Fibroblast of skin of right quadriceps (primary cell): ENCODE measurements at places on chromosomes 16 and 17.
A peak's percentile ranks its signal among the peaks of the same experiment; 100 is the strongest.

GRCh38 chr16:23521037-23521743 lies 10.9 kb upstream of the GGA2 start:
- no peak for DNase-seq

GRCh38 chr16:70686376-70687101 lies 686 bp upstream of the MTSS2 start:
- no peak for DNase-seq

DNA sequence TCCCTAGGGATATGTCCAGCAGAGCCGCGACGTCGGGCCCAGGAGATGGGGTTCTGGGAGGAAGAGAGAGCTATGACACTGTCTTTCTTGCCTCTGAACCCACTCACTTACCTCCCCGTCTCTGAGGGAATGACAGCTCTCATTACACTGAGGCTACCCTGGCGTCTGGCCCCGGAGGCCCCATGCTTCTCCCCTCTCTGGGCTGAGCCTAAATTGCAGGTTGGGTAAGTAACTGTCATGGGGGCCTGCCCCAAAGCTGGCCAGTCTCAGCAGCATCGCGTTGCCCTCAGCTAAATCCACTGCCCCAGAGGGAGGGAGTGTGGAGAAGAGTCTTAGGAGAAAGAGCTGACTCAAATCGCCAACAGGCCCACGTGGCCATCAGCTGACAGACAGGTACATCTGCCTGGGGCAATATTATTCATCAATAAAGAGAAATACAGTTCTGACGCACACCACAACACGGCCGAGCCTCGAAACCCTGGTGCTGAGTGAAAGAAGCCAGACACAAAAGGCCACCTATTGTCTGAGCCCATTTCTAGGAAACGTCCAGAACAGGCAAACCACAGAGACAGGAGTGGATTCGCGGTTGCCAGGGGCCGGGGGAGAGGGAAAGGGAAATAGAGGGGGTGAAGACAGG lies 156.4 kb downstream of the C16orf95 start:
- no peak for DNase-seq

GRCh38 chr16:88510091-88510994 lies 57.3 kb downstream of the ZFPM1 start:
- no peak for DNase-seq

- DNase-seq = no peak
Observed at GRCh38 chr16:88456356-88457292, 3.5 kb downstream of the ZFPM1 start.

- peak; percentile 54 for DNase-seq
Observed at GRCh38 chr16:381789-382717, at the start of gene PGAP6. PGAP6 (minus strand) TSS chr16:381978; CDS start chr16:381821, 157 bp downstream.

DNA sequence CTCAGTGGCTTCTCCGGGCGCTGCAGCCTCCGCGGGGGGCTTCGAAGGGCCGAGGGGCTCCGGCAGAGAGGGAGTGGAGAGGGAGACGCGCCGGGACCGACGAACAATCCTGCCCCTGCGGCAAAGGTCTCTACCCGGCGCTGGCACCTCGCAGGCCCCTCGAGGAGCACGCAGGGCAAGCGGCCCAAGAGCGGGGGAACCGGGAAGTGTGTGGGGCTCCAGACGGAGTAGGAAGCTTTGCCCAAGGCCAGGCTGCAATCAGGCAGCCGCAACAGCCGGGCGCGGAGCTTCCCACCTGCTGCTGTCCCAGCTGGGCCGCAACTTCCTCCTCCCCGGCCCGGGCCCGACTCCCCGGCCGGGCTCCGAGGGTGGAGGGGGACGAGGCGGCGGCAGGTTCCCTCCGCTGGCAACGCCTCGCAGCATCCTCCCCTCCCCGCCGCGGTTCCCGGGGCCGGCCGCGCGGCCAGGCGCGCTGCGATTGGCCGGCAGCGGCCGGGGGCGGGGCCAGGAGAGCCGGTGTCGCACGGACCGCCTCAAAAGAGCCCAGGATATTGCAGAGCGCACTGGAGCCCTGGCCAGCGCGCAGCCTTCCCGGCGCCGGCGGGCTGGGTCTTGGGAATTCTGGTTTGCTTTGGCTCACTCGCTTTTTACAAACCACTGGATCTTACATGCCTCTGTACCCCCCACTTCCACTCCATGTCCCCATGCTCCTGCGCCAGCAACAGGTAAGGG lies at the start of gene KCNJ2:
Gene KCNJ2 (plus strand): TSS at position 556 of the 732 bp plus-strand sequence. CDS start 5,508 bp downstream, outside the sequence.
- DNase-seq = peak; percentile 58

GRCh38 chr17:48054238-48055185 lies 6.4 kb downstream of the NFE2L1 start:
- peak; percentile 69 for DNase-seq

DNA sequence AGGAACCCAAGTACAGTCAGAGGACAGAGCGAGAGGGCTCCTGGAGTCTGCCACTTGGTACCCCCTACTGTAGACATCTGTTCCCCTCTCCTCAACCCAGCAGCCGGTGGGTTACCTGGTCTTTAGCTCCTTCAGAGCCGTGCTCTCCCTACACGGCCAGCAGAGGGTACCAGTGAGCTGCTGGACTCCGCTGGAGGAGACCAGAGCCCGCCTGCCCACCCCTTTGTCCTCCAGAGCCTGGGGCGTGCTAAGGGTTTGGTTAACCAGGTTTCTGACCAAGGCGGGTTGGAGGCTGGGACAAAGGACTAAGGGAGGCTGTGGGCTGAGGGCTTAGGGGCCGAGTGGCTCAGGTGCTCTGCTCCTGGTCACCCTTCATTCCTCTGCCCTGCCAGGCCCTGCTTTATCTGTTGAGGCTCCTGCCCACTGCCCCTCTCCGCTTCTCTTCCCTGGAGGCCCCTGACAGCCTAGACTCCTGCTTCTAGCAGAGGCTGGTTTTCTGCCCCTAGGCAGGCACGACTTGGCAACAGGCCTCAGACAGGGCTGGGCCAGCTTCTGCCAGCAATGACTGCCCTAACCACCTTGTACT lies 2.7 kb upstream of the HSD11B2 start:
- peak; percentile 43 for DNase-seq

GRCh38 chr17:81454473-81454872 lies 58.1 kb downstream of the ACTG1 start:
- DNase-seq = no peak

GRCh38 chr17:33294994-33295393 lies 1.9 kb upstream of the ASIC2 start:
- no peak for DNase-seq

GRCh38 chr16:724188-725040 lies 1.8 kb downstream of the CCDC78 start:
- no peak for DNase-seq

- DNase-seq = no peak
Observed at GRCh38 chr17:79595471-79595870, 15.4 kb downstream of the RBFOX3 start.

DNA sequence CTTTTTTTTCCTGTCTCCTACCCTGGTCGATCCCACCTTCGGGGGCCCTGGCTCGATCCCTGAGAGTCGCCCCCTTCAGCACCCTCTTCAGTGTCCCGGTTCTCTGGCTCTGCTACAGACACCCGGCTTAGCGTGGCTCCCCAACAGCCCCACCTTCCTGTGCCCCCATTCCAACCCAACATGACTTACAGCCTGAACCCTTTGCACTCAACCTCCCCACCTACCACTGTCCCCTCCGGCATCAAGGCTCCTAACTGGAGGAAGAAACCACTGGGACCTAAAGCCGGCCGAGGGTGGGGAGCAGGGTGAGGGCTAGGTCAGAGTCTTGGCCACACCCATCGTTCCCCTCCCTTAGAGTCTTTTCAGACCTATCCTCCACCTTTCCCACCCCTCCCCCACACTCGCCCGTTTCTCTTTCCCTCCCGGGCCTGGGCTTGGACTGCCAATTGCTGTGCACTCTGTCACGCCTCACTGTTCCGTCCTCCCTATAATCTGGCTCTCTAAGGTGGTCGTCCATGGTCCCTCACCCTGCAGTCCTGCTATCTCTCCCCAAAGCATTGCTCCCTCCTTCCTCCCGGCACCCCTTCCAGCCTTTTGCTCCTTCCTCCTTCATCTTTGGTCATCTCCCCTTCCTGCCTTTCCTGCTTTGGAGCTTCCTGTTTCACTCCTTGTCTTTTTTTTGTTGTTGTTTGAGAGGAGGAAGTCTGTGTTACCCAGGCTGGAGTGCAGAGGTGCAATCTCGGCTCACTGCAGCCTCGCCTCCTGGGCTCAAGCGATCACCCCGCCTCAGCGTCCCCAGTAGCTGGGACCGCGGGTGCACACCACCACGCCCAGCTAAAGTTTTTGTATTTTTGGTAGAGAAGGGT lies 890 bp upstream of the CLDN7 start:
- no peak for DNase-seq

DNA sequence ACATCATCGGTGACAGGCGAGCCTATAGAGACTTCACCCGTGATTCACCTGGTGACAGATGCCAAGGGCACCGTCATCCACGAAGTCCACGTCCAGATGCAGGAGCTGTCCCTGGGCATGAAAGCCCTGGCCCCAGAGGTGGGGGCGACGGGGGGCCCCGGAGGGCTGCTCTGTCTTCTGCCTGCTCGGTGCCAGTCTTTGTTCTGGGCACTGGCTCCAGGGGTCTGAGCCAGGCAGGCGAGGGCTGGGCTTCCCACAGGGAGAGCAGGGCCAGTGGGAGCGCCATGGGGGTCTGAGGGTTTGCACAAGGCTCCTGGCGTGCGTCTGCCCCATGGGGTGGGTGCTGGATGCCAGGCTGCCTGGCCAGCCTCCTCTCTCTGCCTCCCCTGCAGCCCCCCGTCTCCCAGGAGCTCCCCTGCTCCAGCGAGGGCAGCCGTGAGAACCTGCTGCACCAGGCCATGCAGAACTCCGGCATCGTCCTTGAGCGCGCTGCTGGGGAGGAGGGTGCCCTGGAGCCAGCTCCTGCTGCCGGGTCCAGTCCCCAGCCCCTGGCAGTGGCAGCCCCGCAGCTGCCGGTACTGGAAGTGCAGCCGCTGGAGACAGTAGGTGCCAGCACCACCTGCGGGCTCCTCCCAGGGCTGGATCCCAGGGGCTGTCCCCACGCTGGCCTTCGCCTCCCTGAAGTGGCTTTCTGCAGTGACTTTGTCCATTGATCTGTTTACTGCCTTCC lies 3.0 kb upstream of the DNASE1L2 start:
- DNase-seq = no peak

DNA sequence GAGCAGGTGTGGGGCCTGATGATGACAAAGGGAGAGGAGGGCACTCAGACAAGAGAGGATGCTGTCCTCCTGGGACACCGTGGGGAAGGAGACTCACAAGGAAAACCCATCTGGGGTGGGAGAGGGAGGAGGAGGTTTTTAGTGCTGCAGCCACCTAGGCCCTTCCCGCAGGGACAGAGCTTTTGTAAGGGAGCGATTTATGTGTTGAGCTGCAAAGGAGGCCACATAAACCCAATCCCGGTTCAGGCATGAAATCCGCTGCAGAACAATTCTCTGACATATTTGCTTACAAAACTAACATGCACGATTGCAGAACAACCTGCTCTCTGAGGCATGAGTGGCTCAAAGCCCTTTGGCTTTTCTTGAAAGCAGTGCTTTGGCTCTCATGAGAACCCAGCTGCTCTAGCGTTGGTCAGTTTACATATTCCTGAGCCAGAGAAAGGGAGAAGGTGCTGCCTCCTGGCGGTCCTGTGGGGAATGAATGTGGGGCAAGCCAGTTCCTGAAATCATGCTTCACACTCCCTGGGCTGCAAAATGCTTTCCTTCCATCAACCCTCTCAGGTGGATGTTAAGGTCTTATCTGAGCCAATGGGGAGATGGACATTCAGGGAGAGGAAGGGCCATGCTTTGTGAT lies 122.4 kb upstream of the NLRP1 start:
- DNase-seq = peak; percentile 35

DNA sequence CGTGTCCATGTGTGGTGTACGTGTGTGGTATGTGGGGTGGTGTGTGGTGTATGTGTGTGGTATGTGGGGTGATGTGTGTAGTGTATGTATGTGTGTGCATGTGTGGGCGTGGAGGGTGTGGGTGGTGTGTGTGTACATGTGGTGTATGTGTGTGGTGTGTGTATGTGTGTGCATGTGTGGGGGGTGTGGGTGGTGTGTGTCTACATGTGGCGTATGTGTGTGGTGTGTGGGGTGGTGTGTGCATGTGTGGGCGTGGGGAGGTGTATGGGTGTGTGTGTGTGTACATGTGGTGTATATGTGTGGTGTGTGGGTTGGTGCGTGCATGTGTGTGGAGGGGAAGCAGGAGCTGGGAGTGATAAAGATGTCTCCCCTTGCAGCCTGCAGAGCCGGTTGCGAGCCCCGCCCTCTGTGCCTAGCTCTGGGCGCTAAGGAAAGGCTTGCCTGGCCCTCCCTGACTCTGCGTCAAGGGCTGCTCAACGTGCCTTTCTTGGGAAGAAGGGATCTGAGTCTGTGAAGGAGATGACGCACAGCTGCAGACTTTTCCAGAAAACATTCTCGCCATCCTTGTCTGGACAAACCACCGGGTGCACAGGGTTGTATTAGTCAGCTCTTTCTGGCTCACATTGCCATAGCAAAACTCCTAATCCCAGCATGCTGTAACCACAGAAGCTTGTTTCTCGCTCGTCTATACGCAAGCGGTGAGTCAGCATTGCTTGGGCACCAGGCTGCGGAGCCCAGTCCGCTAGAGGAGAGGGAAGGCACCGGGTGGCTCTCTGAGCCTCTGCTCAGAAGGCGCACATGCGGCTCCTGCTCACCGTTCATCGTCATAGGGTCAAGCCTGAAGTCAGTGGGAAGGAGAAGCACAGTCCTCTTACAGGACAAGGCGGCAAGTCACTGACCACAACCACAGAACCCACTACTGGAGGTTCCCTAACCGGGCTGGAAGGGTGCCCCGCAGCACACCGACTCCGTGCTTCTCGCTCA lies 2.0 kb upstream of the CD300H start:
- DNase-seq = peak; percentile 93

DNA sequence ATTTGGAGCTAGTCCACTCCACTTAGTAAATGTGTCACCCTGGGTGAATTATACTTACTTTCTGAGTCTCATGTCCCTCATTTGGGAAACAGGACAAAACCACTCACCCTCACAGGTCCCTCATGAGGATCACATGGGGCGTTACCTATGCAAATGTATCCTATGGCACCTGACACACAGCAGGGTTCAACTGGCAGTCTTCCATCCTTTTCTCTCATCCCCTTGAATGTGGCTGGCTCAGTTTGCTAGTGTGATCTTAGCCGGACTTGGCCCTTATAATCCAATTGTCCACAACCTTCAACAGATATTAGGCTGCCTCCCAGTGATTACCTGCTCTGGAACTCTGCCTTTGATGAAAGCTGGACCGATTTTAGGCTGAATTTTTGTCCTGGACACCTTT lies 308.8 kb downstream of the MAP2K6 start:
- no peak for DNase-seq

DNA sequence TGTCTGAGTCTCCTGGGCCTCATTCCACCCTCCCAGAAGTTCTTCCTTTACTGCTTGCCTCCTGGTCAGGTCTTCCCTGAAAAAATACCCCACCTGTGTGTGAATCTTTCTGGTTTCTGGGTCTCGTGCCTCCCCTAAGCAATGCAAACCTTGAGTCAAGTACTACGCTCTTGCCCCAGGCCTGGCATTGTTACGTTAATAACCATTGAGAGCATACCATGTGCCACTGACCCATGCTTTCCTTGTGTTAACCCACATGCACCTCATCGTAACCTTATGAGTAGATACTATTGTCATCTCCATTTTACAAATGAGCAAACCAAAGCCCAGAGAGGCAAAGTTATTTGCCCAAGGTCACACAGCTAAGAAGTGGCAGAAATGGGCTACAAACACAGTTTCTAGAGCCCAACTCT lies 25.4 kb upstream of the TOB1 start:
- DNase-seq = no peak

GRCh38 chr17:65730711-65731169 lies 169.3 kb upstream of the AXIN2 start:
- DNase-seq = peak; percentile 22

- no peak for DNase-seq
Observed at GRCh38 chr17:83014940-83015910, 64.2 kb upstream of the METRNL start.
